Astrocyte of the hippocampus (primary cell): ENCODE measurements at places on chromosomes 1 and 21.

- DNase-seq, result peak; percentile 94
Observed at GRCh38 chr1:54273092-54273794, 73.3 kb downstream of the MRPL37 start.

DNA sequence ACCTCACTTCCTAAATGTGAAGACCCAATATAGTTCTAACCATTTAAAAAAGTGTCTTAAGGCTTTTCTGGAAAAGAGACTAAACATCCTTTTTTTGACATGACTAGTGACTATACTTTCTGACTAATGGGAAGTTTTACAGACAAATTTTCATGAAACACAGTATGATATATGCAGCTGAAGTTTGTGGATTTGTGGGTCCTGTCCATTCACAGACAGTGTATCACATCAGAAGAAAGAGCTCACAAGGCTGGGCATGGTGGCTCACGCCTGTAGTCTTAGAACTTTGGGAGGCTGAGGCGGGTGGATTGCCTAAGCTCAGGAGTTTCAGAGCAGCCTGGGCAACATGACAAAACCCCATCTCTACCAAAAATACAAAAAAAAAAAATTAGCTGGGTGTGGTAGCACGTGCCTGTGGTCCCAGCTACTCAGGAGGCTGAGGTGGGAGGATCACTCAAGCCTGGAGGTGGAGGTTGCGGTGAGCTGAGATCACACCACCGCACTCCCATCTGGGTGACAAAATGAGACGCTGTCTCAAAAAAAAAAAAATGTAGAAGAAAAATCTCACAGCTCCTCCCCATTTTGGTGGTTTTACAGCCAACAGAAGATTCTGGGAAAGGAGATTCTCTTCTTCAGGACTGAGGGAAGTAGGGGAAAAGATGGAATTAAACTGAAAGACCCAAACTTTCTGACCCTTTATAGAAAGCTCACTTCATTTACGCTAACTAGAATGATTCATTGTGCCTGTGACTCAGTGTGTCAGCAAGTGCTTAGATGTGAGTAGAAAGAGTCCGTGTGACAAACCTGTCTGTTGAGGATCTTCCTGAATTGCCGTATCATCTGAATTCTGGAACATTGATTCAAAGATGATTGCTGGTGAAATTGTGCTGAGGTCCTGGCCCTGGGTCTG is 15.2 kb upstream of the YRDC start:
- DNase-seq, result peak; percentile 25

GRCh38 chr1:205939690-205940330 is 3.4 kb downstream of the SLC26A9 start:
- no peak for DNase-seq

DNA sequence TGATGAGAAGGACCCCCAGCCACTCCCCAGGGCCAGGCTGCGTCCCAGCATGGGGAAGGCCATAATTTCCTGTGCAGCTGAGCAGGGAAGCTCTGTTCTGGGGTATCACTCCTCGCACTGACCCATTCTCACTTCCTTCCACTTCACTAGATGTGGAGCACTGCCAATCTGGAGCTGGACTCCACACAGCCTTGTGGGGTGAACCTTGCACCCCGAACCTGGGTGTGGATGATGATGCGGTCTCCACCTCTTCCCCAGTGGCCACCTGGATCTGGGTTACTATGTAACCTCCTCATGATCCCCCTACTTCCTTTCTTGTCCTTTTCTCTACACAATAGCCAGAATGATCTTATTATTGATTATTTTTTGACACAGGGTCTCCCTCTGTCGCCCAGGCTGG is 36.7 kb downstream of the CTNNBIP1 start:
- no peak for DNase-seq

DNA sequence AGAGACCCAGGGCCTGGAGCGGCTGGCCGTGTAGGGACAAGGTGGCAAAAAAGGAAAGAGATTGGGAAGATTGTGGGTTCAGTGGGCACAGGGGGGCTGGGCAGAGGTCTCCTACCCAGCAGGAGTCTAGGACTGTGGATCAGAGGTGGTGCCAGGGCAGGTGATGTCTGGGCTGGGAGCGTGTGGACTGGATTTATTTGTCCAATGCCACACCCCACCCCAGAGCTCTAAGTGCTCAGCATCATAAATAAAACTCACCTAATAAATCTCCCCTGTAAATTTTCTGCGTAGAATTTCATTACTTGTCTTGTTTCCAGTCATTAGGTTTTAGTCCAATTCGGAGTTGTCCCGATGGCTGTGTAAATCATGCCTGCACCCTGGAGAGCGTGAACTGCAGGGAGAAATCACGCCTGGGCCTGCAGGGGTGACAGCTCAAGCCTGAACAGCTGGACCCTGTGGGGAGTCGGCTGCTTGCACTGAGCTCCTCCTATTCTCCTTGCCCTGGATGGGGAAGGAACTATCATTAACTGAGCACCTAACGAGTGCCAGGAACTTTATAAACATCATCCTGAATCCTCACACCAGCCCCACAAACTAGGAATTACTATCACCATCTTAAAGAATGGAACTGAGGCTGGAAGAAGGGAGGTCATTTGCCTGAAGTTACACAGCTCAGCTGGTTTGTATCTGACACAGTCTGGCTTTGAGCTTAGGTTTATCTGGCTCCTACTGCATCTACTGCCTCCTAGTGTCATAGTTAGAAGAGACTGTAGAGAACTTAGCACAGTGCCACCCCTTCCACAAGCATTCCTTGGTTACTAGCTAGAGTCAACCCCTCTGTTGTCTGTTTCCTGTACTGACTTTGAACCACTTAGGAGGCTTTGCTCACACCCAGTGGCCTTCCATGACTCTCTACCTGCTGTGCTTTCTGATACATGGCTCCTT is 25.0 kb upstream of the POU3F1 start:
- peak; percentile 26 for DNase-seq

- peak; percentile 74 for DNase-seq
Observed at GRCh38 chr21:24939291-24939690, 668.0 kb downstream of the MRPL39 start.

- DNase-seq, result peak; percentile 25
Observed at GRCh38 chr21:42861848-42862400, 17.4 kb downstream of the WDR4 start.

- DNase-seq, result peak; percentile 41
Observed at GRCh38 chr21:37074197-37074510, 1.1 kb downstream of the TTC3 start.

GRCh38 chr1:157577420-157577819 is 20.5 kb downstream of the FCRL4 start:
- DNase-seq, result no peak

GRCh38 chr1:234861761-234862160 is 251.8 kb upstream of the IRF2BP2 start:
- no peak for DNase-seq

GRCh38 chr1:229164836-229165735 is 105.8 kb upstream of the RAB4A start:
- DNase-seq, result no peak

GRCh38 chr1:59393211-59394180 is 96.6 kb downstream of the FGGY start:
- DNase-seq, result peak; percentile 88

- DNase-seq, result no peak
Observed at GRCh38 chr21:43331111-43331961, 95.6 kb downstream of the SIK1 start.

DNA sequence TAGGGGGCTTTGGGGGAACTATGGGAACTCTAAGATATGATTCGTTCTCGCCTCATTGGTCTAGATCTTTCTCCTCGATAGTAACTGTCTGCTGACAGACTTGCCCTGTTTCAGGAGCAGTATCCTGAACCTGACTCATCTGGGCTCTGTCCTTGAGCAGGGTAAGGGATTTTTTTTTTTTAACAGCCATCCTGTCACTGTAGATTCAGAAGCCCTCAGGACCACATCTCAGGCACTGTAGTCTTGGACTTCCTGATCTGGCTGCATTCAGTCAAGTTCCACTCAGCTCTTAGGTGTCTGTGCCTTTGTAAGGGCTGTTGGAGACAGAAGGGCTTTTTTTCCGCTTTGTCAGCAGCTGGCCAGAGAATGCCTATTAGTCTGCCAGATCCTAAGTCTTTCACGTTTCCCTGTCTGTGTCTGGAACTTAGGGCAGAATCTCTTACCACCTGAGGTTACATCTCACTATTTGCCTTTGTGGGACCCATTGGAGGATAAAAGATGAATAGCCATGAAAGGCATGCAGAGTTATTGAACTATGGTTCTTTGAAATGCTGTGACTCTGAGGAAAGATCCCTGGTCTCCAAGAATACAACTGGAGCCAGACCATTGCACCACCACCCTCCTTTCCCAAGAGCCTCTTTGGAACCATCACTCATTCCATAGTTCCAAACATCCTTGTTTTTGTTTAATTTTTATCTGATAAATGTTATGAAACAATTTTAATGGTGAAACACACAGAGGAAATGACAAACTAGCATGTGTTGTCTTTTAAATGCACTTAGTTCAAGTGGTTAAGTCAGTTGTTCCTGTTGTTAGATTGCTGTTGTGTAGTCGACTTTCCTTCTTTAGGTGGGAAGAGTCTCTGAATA is 49.7 kb upstream of the MACF1 start:
- DNase-seq, result peak; percentile 77

- peak; percentile 49 for DNase-seq
Observed at GRCh38 chr1:14600405-14601112, 2.1 kb downstream of the KAZN start.

- no peak for DNase-seq
Observed at GRCh38 chr1:153956997-153957715, 1.3 kb downstream of the CRTC2 start.

DNA sequence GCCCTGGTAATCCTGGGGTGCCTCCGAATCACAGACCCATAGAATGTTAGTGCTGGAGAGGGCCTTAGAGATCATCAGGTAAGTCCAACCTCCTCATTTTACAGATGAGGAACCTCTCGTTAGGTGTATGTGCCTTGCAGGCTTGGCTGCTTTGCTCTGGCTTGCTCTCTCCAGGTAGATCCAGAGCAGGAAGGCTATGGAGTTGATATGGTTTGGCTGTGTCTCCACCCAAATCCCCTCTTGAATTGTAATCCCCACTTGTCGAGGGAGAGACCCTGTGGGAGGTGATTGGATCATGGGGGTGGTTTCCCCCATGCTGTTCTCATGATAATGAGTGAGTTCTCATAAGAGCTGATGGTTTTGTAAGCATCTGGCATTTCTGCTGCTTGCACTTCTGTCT is 186.0 kb upstream of the PLXNA2 start:
- DNase-seq, result no peak

GRCh38 chr21:19785941-19786340 is 1212.3 kb upstream of the NCAM2 start:
- DNase-seq, result no peak

DNA sequence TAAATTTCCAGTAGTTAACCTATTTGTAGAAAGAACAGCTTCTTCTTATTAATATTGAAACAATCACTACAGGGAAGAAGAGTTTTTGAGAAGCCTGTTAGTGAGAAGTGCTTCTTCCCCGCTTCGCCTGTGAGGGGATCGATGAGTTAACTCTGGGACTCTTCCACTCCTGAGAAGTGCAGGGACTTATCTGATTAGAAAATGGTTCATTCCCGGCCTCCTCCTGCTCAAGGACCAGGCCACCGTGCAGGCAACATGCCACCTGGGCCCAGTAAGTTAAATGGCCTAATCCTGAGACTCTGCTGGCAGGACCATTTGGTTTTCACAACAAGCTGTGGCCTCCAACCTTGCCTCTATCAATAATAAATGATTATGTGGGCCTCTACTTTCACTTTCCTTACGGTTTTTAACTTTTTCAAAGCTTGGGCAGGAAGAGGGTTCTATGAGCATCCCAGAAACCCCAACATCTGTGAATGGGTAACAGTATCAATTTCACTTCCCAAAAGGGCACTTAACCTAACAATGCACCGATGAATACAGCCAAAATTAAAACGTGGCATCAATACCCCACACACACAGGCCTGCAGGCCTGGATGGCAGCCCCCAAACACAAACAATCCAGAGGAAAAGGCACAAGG is 33.1 kb downstream of the SIPA1L2 start:
- DNase-seq, result no peak

DNA sequence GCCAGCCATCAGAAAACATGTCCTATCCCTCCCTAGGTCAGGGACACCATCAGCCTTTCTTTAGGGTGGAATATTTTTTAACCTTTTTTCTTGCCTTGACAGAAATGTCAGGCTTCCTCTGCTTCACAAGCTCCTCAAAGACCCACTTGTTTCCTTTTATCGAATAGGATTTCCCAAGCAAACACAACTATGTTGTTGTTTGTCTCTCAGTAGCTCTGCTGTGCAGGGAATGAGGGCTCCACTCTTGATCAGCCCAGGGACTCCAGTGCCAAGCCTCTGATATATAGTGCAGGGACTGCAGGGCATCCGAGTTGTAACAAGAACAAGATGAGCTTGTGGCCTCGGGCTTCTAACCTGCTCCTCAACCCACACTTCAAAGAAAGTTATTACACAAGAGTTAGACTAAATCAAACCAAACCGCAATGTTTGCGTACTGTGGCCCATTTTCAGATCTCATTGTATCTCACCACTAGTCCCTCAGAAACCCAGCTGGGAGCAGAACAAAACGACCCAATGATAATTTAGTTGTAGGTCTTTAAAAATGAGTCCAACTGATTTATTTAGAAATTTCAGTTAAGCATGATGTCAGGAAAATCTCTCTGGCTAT is 108.1 kb downstream of the ATG4C start:
- no peak for DNase-seq

DNA sequence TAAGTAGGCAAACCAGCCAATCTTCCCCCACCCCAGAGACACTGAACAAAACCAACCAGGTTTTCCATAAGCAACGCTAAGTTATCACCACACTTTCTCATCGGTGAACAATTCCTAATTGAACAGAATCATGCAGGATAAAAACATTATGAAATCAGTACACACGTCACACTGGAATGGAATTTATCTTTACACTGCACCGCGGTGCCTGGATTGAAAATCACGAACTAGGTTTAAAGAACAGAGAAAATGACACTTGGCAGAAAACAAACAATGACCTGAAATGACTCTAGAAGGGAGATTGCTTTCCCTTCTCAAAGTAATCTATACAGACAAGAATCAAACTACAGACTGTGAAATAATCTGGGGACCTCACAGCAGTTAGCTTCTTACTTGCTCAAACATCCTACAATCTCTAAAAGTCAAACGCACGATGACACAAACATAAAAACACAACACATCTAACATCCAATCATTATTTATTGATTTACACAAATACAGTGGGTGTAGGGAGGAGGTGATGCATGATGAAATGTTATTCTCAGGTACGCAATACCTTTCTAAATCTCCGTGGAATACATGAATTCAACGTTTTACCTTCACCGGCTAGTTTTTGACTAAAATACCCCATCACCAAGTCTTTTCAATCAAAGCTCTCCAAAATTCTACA is 1.9 kb downstream of the EIF4G3 start:
- peak; percentile 69 for DNase-seq

DNA sequence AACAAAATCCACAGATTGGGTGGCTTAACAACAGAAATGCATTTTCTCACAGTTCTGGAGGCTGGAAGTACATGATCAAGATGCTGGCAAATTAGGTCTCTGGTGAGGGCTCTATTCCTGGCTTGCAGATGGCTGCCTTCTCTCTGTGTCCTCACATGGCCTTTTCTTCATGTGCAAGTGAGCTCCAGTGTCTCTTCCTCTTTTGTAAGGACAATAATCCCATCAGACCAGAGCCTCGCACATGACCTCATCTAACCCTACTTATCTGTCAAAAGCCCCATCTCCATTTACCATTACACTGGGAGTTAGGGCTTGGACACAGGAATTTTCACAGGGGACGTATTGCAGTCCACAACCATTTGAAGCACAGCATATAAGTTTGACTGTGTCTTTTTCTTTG is 181.6 kb downstream of the NEGR1 start:
- DNase-seq, result no peak

- no peak for DNase-seq
Observed at GRCh38 chr21:26815197-26815596, 30.0 kb downstream of the ADAMTS1 start.

GRCh38 chr1:177857285-177857684 is 112.6 kb downstream of the SEC16B start:
- no peak for DNase-seq
